ENCODE measurements at places on chromosomes 2 and 18.

GRCh38 chr2:99868260-99868659 is 274.1 kb downstream of the AFF3 start:
- no peak for DNase-seq

DNA sequence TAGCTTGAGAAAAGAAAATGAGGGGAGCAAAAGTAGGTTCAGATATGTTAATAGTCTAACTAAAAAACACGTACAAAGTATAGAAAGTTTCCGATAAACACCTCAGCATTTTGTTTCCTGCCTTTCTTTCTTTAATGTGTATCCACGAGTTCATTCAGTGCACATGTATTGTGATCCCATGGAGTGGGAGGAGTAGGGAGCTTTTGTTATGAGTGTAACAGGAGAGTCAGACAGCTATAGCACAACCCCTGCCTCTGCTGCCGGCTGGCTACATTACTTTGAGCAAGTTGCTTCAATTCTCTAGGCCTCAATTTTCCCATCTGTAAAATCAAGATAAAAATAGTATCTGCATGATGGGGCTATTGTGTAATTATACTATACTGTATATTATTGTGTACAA is 249.2 kb upstream of the FIGN start:
- DNase-seq, result no peak

DNA sequence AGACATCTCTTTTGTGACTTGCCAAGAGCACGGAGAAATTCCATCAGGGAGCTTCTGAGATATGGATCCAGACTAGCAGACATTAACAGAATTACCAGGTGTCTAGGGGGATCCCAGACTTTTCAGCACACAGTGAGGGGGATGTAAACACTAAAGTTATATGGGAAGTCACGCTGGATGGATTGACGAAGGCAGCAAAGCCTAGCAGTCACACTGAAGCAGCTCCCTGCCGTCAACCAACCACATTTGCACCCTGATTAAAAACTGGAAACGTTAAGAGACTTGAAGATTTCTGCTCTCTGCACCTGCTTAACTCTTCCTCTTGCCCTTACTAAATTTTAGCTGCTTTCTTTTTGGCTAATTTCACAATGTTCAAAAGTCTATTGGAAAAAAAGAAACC is 62.5 kb upstream of the BCL2L11 start:
- DNase-seq, result no peak

DNA sequence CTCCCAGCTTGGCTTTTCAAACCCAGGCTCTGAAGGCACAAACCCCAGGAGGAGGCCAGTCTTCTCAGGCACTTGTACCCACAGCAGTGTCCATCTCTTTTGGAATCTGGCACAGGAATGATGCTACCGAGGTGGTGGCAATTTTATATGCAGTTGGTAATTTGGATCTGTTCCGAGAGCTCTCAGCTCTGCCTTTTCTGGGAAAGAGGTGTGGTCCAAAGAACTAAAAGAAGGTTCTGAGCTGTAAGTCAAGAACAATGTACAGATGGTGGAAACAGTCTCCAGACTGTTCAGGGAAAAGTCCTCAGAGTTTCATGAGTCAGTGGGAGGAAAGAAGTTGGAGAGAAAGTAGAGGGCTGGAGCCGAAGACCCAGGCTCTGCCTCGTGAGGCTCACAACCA is 353.4 kb downstream of the TGIF1 start:
- no peak for DNase-seq

DNA sequence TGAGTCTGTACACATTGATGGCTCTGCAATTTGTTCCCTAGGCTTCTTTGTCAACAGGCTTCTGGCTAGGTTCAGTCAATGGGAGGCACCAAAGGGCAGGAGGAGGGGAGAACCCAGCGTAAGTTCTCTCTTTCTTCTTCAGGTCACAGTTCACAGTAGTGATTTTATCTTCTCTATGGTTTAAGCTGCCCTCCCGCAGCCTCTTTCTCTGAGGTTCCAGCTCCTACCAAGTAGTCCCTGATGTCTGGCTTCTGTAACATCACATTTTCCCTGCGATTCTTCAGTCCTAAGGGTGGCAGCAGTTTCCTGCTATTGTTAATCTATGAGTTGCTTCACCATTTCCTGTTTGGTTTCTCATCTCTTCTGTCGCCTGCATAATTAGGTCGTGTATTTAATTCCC is 107.4 kb downstream of the CPO start:
- no peak for DNase-seq

GRCh38 chr2:56313500-56313921 is 129.7 kb downstream of the CCDC85A start:
- no peak for DNase-seq

- peak; percentile 93 for DNase-seq
These were observed 44.5 kb downstream of the SH3RF3 start for GRCh38 chr2:109173311-109174171.

- no peak for DNase-seq
These were observed 220.1 kb downstream of the OTX1 start for GRCh38 chr2:63270717-63271116.

DNA sequence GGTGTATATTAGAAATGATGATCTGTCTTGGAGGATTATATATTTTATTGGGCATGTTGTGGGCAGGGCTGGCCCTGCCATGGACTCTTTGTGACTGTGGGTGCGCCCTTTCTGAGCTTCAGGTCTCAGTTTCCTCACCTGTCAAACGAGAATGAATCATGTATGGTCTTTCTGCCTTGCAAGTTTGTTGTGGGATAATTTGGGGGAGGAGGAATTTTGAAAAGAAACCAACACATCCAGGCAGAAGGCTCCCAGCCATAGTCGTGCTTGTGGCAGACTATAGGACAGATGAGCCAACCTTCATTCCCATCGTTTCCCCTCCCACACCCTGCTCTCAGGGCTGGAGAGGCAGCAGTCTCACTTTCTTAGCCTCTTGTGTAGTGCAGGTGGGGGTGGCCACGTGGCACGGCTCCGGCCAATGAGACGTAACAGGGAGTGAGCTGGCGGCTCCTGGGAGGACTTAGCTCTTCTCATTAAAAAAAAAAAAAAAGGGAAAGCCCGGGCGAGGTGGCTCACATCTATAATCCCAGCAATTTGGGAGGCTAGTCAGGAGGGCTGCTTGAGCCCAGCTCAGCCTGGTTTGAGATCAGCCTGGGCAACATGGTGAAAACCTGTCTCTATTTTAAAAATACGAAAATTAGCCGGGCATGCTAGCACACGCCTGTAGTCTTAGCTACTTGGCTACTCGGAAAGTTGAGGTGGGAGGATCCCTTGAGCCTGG is 63.1 kb downstream of the RHOB start:
- DNase-seq, result peak; percentile 59

GRCh38 chr18:61908661-61909060 is 15.9 kb upstream of the RNF152 start:
- DNase-seq, result no peak

DNA sequence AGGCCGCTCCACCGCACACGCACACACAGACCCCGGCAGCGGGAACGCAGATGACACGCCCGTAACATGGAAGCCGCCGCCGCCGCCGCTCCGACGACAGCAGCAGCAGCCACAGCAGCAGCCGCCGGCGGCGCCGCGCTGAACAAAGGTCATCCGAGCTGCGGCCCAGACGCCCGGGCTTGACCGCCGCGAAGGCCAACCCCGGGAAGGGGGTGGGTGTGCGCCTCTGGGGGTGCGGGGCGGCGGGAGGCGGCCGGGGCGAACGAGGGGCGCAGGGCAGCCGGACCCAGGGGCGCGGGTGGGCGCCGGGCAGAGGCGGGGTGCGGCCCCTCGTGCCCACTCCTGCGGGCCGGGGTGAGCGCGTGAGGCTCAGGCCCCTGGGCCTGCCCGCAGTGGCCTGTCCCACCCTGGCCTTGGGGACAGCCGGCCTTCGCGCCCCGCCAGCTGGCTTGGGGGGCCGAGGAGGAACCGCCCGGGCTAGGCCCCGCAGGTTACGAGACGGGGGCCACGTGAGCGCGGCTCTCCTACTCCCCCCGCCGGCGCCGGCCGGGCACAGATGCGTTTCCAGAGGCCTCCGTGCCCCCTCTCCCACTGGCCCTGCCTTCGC is 1.0 kb upstream of the ZNF532 start:
- DNase-seq, result no peak

DNA sequence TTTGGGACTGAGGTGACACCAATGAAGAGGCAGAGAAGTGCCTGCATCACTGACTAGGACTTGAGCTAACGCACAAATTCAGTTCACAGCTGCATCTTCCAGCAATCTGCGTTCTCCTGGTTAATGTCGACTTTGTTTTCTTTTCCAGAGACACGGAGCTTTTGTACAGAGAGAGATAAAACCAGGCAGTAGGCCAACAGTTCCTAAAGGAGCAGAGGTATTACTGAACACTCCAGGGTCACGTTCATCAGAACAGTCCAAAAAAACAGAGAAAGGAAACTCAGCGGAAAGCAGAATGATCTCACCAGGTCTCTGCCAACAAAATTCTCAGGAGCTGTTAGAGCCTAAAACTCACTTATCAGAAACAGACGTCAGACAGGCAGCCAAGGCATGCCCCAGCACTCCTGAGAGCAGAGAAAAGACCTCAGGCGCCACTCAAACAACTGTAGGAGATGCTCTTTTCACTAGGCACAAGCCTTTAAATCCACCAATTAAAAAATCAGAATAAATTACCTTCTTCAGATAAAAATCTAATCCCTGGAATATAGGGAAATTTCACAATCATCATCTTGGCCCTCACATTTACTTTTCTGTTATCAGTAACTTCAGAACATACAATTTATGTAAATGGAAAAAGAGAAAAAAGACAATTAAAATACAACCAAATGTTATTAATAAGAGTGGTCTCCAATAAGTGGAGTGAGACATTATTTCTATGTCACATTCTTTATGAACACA is 95.9 kb upstream of the SPTBN1 start:
- peak; percentile 77 for DNase-seq

- DNase-seq, result no peak
These were observed 25.0 kb downstream of the SH3YL1 start for GRCh38 chr2:238869-239268.

GRCh38 chr2:39377226-39377939 is 59.7 kb downstream of the MAP4K3 start:
- DNase-seq, result peak; percentile 73

- no peak for DNase-seq
These were observed 121.0 kb upstream of the SLC39A10 start for GRCh38 chr2:195535911-195536522.

GRCh38 chr2:238449909-238450417 is 23.2 kb downstream of the ASB1 start:
- no peak for DNase-seq

GRCh38 chr2:138023298-138023697 is 59.0 kb downstream of the HNMT start:
- DNase-seq, result peak; percentile 78

DNA sequence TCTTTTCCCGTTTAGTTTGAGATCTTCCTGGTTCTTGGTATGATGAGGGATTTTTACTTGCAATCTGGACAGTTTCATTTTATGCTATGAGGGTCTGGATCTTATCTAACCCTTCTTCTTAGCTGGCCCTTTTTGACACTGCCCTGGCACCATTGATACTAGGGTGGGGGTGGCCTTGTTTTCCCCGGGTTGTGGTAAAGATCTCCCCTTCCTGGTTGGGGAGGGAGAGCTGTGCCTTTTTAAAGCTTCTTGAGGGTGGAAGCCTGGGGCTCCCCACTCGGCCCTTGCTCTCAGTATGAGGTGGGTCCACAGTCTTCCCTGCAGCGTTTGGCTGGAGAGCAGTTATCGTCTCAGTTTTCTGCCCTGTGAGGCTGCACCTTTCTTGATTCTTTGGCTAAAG is 66.1 kb downstream of the ASB1 start:
- no peak for DNase-seq

GRCh38 chr2:3396920-3397559 is 17.5 kb downstream of the TRAPPC12 start:
- DNase-seq, result no peak

- no peak for DNase-seq
These were observed 1228.7 kb upstream of the DDX18 start for GRCh38 chr2:116585669-116586327.

- no peak for DNase-seq
These were observed 35.6 kb upstream of the CREB1 start for GRCh38 chr2:207494137-207494536.

DNA sequence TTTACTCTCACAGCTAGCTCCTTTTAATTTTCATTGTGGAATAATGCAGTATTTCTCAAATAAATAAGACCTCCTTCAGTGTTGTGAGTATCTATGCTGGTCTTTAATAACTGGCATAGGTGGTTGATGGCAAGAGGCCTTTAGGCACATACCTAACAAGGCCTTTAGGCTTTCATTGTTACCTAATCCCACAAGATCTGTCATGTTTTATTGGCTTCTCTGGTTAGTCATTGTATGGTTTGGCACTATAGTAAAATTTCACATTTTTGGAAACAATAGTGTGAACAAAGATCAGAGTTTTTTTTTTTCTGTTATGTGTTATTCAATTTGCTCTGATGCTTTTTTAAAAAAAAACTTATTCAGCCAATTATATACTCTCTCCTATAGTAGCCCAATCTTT is 89.8 kb upstream of the NEUROD1 start:
- DNase-seq, result peak; percentile 27

DNA sequence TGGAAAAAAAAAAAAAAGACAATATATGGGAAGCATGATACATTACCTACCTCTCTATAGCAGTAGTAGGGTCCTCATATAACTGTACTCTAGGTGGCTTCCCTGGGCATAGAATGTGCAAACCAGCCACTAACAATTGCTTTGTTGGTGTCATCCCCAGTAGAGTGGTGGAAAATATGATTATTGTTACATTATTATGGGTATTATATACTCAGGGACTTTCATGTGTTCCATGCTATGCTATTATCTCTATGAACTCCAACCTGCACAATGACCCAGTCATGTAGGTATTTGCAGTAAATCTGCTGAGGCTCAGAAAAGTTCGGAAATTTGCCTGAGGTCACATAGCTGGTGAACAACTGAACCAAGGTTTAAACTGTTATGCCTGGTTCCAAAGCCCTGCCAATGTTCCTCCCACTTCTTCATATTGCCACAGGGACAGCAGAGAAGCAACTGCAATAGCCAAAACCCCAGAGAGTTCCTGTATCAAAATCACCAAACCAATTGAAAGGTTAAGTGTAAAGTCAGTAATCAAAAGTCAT is 52.6 kb upstream of the MAP4K4 start:
- DNase-seq, result no peak

- DNase-seq, result no peak
These were observed 49.3 kb upstream of the PROKR1 start for GRCh38 chr2:68594041-68594440.

- DNase-seq, result no peak
These were observed 893.5 kb upstream of the KLHL29 start for GRCh38 chr2:22491442-22491841.

- DNase-seq, result no peak
These were observed 53.9 kb upstream of the EPC2 start for GRCh38 chr2:148590612-148591011.

DNA sequence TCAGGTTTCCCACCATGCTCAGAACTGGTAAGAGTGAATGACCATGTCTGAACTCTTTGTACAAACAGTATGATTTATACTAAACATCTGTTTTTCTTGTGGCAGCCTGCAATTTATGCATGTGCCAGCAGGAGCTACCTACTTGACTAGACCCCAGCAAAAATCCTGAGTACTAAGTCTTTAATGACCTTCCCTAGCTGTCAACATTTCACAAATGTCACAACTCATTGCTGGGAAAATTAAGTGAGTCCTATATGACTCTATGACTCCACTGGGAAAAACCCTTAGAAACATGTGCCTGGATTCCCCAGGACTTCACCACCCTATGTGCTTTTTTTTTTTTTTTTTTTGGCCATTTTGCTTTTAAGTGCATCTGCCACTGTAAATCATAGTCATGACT is 1225.8 kb downstream of the SUCLG1 start:
- no peak for DNase-seq
